DMS 273 treated with DMSO at 0.1 percent for 48 hours (cell line): ENCODE measurements at places on chromosomes 13 and 19.

DNA sequence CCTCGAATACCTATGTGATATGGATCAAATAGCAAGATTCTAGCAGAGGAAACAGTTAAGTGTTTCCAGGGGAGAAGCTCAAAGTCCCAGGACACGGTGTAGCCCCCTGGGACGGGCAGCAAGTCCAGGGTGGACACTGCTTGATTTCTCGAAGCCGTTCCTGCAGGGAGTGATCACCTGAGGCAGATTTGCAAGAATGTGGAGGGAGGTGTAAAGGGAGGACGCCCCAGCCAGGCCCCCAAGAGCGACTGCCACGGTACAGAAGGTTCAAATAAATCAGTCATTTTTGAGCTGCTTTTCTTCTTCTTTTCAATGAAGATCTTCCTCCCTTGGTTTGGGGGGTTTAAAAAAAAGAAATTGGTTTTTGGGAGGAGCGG, 41.4 kb downstream of the KLF2 start:
- no peak for DNase-seq

DNA sequence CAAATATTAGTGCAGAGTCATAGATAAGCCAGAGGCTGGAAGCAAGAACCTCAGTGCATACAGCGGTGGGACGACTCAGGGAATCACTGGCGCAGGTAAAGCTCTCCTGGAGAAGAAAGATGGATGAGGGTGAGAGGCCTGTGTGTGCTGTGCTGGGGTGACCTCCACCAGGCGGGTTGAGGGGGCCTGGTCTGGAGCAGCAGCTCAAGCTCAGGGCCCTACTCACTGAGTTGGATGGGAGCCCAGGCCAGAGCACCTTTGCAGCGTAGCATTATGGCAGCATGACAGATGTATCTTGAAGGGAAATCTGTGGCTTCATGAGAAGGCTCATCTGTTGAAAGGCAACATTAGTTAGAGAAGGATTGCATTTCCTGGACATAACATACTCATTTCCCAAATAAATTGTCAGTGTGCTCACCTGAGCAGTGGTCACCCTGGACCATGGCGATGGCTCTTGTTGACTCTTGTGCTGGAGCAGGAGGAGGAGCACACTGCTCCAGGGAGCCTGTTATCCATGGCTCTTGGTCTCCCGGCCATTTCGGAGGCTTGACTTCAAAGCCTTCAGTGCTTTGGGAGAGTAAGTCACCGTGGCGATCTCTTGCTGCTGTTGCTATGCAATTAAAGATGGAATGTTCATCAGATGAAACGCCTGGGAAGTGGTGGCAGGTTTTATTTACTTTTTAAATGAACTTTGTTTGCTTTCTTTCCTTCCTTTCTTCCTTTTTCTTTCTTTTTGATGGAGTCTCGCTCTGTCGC, 25.0 kb downstream of the HNRNPM start:
- no peak for DNase-seq

- DNase-seq, result no peak
These were observed 116.8 kb upstream of the SPATA13 start for GRCh38 chr13:24043590-24044350.

DNA sequence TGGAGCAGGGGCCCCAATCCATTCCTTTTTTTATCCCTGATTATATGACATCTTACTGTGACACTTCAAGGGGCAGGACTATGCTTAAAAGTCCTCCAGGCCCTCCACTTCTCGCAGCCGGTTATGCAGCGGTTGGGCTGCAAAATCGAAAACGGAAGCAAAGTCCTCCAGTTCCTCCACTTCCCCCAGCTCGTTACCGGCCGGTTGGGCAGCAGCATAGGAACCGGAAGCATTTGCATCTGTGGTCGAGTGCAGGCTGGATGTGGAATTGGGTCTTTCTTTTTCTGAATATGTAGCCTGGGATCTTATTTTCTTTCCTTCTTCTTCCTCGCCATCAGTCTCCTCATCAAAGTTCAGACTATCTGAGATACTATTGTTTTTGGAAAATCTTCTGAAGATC, 46.1 kb downstream of the OXGR1 start:
- DNase-seq, result no peak

DNA sequence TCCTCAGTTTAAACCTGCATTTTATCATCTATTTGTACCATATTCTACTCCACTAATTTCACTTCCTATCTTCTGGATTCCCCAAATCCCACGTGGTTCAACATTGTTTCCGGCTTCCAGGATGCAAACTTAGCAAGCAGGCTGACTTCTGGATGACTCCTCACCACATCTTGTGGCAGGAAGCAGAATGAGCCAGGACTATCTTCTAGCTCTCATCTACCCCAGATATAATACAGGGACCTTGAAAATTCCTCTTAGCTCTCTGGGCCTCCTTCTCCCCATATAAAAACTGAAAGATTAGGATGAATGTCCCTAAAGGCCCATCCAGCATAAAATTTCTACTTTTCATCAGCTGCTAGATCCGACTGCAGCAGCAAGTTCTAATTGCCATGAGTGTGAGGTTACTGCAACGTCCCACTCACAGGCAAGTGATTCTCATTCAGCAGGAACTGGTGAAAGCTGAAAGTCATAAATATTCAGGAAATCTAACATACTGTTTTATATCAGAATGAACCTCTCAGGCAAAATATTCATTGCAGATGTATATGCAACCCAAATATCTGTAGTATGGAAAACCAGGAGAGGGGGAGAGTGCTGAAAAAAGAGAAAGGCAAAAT, 93.4 kb downstream of the KCTD12 start:
- no peak for DNase-seq

GRCh38 chr19:33814181-33815165, 17.8 kb downstream of the KCTD15 start:
- no peak for DNase-seq
